ENCODE measurements at places on chromosomes 1 and 21.

GRCh38 chr1:204923201-204923600 lies 52.5 kb downstream of the NFASC start:
- no peak for DNase-seq

GRCh38 chr1:156641761-156642264 lies at the start of gene BCAN:
Gene BCAN (plus strand): TSS chr1:156642117. CDS start chr1:156646055, 3,938 bp downstream.
- DNase-seq = no peak

- DNase-seq = no peak
These were observed 42.4 kb downstream of the PDC start for GRCh38 chr1:186418503-186418902.

- no peak for DNase-seq
These were observed 172.5 kb upstream of the EDN2 start for GRCh38 chr1:41656825-41657500.

- peak; percentile 91 for DNase-seq
These were observed 120.6 kb downstream of the SPSB1 start for GRCh38 chr1:9413071-9413876.

- DNase-seq = no peak
These were observed 17.0 kb downstream of the NSL1 start for GRCh38 chr1:212774584-212774983.

GRCh38 chr1:168792592-168793125 lies 63.7 kb upstream of the DPT start:
- DNase-seq = peak; percentile 30

DNA sequence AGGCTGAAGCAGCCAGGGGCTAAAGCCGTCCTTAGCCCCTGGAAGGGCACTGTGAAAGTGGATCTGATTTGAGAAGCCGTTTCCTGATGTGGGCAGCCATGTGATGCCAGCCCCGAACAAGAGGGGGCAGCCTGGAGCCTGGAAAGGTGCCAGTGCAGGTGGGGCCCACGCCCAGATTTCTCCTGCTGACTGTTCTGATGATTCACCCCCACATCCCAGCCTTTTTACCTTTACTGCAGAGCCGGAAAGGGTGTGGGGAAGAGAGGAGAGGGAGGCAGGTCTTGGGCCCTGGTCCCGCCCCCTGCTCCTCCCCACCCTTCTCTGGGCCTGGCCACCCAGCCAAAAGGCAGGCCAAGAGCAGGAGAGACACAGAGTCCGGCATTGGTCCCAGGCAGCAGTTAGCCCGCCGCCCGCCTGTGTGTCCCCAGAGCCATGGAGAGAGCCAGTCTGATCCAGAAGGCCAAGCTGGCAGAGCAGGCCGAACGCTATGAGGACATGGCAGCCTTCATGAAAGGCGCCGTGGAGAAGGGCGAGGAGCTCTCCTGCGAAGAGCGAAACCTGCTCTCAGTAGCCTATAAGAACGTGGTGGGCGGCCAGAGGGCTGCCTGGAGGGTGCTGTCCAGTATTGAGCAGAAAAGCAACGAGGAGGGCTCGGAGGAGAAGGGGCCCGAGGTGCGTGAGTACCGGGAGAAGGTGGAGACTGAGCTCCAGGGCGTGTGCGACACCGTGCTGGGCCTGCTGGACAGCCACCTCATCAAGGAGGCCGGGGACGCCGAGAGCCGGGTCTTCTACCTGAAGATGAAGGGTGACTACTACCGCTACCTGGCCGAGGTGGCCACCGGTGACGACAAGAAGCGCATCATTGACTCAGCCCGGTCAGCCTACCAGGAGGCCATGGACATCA lies at the start of gene SFN:
Gene SFN (plus strand): TSS at position 369 of the 904 bp plus-strand sequence. CDS start 64 bp downstream, at position 433.
- no peak for DNase-seq

DNA sequence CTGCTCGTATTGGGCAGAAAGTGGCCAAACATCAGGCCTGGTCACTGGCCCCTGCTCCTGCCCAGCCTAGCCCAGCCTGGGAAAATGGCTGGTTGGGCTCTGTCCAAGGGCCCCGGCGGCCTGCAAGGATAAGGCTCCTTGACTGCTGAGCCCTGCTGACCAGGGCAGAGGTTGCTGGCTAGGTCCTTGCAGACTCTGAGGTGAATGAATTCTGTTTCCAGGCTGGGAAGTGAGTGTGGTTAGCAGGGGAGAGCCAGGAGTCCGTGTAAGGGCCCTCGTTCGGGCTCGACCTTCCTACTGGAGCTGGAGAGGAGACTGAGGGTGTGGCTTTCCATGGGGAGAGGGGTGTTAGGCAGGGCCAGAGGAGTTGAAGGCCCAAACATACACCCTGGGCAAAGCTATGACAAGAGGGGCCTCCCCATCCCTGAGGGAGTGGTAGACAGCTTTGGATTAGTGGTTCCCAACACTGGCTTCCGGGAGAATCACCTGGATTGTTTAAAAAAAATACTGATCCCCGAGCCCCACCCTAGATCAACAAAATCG lies 20.6 kb downstream of the CSF1 start:
- DNase-seq = peak; percentile 67

DNA sequence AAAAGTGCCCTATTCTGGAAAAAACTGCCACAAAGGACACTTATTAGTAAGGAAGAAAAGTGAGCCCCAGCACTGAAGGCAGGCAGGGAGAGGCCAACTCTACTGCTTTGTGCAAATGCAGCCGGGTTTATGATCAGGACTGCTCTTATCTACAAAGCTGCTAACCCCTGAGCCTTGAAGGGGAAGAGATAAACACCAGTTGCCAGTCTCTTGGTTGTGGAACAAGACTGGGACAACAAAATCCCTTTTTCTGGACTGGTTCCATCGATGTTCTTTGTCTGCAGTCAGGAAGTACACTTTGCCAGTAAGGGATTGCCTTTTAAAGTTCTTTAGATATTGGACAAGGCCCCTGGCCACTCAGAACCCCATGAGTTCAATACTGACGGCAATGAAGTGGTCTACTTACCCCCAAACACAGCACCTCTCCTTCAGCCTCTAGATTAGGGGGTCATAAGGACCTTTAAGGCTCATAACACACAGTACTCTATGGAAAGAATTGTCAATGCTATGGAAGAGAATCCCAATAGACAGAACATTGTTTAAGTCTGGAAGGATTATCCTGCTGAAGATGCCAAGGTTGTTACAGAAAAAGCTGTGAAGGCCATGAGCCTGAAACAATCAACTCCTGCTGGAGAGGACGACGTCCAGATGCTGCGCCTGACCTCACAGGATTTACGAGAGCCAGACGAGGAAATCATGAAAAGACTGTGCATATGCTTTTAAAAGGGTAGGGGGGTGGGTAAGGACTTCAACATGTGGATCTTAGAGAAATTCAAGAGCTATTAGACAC lies 43.6 kb downstream of the GNB1 start:
- DNase-seq = peak; percentile 22

- peak; percentile 77 for DNase-seq
These were observed at the start of gene TAS1R1 for GRCh38 chr1:6554907-6555778. Gene TAS1R1 (plus strand): TSS chr1:6555307. CDS start chr1:6555374, 67 bp downstream.

DNA sequence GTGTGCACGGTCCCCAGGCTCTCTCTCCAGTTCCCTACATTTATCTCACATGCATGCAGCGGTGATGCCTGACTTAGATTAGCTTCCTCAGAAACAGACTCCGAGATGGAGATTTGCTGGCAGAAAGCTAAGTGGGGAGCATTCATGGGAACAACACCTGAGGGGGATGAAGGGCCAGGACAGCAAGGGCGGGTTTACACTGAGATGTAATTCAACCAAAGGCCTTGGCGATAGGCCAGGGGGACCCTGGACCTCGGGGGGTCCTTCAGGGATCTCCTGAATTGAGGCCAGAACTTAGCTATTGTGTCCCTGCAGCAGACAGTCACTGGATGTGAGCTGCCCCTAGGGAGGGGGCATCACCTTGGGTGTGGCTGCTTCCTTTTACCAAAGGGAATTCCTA lies 246.1 kb upstream of the CSF3R start:
- DNase-seq = no peak

Measured in AG10803 (cell line).